Right hindlimb (tissue), 1 donor: ENCODE measurements at places on chromosomes 1 and 21.

DNA sequence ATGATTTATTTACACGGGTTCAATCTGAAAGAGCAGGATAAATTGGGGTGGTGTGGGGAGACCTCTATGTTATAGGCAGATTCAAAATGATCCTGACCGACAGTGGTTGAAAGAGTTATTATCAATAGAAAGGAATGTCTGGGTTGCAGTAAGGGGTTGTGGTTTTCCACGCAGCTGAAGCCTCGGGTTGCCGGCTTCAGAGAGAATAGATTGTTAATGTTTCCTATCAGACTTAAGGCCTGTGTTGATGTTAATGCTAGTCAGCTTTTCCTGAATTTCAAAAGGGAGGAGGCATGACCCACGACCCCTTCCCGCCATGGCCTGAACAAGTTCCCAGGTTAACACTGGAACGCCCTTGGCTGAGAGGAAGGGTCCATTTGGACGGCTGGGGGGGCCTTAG, 2.2 kb upstream of the UBE2J2 start:
- DNase-seq, result no peak

DNA sequence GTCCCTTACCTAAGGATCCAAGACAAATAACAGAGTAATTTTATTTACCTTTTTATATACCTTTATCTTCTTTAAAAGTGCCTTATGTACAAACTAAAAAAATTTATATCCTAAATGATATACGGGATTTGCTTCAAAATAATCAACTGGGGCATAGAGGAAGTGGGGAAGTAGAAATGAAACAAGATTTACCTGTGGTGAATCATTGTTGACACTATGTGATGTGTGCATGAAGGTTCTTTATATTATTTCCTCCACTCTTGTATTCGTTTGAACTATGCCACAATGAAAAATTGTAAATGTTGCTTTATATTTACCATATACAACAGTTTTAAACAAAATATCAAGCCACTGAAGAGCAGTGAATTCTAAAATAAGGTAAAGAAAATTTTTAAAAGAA, 13.0 kb downstream of the RGS7 start:
- DNase-seq, result no peak

DNA sequence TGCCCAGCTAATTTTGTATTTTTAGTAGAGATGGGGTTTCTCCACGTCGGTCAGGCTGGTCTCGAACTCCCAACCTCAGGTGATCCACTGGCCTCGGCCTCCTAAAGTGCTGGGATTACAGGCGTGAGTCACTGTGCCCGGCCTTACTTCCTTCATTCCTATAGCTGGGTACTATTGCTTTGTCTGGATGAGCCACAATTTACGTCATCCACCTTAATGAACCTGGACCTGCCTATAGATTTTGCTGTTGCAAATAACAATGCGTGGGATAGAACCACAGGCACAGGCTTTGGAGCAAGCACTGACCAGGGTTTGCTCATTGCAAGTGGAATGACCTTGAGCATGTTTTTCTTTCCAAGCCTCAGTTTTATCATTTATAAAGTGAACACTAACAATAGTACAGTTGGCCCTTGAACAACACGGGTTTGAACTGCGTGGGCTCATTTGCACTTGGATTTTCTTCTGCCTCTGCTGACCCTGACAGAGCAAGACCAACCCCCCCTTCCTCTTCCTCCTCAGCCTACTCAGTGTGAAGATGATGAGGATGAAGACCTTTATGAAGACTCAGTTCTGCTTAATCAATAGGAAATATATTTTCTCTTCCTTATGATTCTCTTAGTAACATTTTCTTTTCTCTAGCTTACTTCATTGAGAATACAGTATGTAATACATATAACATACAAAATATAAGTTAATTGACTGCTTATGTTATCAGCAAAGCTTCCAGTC, 33.3 kb upstream of the BECN2 start:
- no peak for DNase-seq

- DNase-seq, result peak; percentile 59
Measured at GRCh38 chr21:39041816-39042215, 141.4 kb downstream of the PSMG1 start.

DNA sequence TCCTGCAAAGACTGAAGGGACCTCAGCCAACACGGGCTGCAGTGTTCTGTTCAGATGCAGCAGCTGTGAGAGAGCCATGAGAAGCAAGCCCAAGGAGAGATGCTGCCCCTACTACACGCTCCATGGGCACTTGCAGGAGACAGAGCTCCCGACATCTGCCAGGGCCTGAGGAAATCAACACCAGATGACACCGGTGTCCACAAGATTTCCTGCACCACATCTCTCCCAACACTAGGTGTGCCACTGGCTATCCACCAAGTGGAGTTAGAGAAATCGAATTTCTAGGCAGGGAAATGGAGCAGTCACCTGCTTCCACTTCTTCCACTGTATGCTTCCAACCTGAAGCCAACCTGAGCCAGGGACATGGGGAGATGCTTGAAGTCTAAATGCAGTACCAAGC, 445.3 kb downstream of the RWDD3 start:
- no peak for DNase-seq
